T-cell (primary cell): ENCODE measurements at places on chromosomes 12 and 14.

GRCh38 chr14:71399057-71399487 is 491.8 kb downstream of the PCNX1 start:
- DNase-seq = no peak

GRCh38 chr12:48993787-48994186 is 5.4 kb downstream of the DDN start:
- DNase-seq = no peak

DNA sequence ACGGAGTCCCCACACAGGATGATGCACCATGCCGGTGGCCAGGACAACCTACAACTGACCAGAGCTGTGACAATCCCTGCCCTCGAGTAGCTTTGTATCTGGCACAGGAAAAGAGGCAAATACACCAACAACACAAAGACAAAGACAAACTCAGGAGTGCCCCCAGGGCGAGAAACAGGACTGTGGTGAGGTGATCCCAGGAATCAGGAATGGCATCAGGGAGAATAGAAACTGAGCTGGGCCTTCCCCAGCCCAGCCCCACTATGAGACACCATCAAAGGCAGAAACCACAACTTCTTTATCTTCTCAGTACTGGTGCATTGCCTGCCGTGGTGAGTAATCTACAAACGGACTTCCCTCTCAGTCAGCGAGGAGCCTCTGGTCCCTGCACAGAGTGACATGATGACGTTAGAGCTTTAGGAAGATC is 157.7 kb downstream of the TTC7B start:
- no peak for DNase-seq

DNA sequence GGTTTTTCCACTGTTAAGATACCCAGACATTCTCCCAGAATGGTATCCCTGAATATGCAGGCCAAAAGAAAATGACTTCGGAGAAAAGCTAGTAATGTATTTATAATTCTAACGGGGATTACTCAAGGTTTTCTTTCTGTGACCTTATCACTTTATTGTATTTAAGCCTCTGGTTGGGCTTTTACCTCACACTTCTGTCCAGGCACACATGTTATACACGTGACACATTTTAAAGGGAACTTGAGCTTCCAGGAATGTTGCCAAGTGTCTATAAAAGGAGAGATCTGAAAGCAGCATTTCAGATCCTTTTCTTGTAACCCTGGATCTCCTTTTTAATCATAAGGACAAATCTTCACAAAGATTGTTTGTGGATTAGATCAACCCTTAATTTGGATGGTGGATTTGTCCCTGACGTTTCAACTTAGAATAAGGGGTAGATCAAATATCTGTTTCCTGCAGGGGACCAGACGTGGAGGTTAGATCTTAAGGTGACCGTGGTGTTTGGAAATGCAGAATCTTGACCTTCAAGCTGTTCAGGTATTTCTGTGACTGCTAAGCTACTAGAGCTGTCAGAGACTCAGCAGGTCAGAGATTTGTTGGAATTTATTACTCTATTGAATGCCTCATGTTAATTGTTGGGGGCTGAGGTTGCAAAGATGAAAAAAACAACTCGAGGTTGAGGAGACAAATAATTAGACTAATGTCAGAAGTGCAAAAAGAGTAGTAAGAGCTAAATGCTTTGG is 1.5 kb downstream of the CIPC start:
- DNase-seq = no peak

GRCh38 chr12:48016373-48017020 is 12.2 kb upstream of the COL2A1 start:
- no peak for DNase-seq

DNA sequence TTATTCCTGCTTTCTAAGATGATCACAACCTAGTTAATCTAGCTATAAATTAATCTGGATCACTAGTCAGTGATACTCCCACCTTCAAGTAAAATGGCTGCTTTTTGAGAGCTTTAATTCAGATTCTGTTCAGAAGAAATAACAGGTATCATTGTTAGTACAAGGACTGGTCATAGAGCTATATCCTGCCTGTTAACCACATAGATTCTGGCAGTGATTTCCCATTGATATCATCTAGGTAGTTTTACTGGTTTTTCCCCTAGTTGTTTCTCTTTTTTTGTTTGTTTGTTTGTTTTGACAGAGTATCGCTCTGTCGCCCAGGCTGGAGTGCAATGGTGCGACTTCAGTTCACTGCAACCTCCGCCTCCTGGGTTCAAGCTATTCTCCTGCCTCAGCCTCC is 39.0 kb upstream of the HIF1A start:
- DNase-seq = no peak

DNA sequence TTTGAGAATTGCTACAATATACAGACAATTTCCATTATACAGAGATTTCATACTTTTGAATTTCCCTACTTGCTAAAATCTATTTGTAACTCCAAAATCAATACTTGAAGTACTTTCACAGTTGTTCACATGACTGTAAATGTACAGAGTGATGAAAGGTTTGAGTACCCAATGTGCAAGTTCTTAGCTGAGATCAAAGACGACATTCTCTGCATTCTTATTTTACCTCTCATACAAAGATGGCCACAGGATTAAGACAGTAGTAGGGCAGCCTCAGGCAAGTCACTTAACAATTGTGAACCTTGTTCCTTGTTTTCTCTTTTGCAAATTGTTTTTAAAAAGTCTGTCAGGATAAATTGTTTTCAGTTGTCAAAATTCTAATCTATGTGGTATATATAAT is 255.9 kb upstream of the KITLG start:
- no peak for DNase-seq

GRCh38 chr14:101844751-101845150 is 83.2 kb downstream of the PPP2R5C start:
- no peak for DNase-seq

- DNase-seq = no peak
These were observed 9.6 kb upstream of the PTPRB start for GRCh38 chr12:70646850-70647249.

DNA sequence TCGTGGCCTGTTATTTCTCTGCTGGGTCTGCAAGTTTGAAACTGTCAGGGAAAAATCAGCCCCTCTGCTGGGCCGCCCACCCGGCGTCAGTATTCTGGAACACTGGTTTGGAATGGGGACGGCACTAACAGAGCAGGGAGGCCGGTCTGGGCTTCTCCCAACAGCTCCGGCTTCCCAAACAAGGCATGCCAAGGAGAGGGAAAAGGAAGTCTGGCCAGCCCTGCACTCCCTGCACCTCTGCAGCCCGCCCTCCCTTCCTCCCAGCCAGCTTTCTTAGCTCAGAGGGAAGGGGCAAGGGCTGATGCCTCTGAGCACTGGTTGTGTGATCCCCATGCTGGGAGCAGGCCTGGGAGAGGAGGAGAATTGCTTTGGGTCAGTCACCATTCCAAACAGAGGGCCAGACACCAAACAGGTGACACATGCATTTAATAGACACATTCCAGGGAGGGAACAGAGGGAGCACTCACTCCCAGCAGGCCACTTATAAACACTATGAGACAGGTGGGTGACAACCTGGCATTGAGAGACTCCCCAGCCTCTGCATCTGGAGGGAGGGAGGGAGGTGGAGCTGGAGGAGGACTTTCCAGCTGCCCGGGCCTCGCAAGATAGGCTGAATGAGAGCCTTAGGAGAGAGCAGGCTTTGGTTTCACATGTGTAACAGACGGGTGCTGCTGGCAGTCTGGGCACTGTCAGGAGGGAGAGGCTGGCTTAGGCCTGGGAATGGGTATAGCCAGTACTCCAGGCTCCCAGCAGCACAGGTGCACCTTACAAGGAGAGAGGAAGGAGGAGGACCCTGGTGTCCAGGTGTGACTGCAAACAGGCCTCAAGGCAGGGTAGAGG is 10.3 kb downstream of the KRT75 start:
- DNase-seq = no peak

- no peak for DNase-seq
These were observed 63.7 kb downstream of the BCL11B start for GRCh38 chr14:99208318-99208717.

- DNase-seq = no peak
These were observed 157.6 kb upstream of the PDE3A start for GRCh38 chr12:20210621-20211215.

DNA sequence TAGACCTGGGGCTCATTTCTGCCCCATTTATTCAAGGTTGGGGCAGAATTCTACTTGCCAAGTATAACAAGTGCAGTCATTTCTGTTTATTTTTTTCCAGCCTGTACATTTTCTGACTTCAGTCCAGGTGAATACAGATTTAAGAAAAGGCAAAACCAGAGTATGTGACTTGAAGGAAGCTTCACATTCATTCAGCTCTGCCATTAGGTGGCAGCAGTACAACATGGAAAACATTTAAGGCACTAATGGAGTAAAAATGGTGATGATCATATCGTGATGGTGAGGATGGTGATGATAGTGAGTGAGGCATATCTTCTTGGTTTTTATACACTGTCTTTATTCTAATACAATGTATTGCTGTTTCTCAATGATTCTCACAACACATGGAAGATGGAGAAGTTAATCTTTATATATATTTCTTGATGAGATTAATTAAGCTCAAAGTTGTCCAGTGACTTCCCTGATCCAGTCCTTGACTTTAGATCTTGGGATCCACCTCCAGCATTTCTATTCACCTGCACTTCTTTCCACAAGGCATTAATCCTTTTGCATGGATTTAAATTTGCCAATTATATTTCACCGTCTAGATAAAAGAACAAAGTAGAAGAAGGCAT is 176.7 kb upstream of the SEL1L start:
- no peak for DNase-seq

DNA sequence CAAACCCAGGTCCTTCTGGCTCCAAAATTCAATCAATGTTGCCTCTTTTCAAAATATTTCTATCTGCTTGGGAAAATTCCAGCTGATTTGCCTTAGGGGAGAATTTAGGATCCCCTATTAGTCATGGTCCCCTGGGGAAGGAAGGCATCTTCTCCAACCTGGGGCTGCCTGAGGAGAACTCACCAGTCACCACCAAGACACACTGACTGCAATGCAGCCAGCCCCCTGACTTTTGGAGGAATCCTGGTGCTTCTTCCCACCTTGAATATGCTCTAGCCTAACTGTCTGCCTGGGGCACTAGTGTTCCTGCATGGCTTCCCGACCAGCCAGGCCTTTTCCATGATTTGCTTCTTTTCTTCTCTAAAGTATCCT is 71.8 kb upstream of the BCL2L14 start:
- no peak for DNase-seq

DNA sequence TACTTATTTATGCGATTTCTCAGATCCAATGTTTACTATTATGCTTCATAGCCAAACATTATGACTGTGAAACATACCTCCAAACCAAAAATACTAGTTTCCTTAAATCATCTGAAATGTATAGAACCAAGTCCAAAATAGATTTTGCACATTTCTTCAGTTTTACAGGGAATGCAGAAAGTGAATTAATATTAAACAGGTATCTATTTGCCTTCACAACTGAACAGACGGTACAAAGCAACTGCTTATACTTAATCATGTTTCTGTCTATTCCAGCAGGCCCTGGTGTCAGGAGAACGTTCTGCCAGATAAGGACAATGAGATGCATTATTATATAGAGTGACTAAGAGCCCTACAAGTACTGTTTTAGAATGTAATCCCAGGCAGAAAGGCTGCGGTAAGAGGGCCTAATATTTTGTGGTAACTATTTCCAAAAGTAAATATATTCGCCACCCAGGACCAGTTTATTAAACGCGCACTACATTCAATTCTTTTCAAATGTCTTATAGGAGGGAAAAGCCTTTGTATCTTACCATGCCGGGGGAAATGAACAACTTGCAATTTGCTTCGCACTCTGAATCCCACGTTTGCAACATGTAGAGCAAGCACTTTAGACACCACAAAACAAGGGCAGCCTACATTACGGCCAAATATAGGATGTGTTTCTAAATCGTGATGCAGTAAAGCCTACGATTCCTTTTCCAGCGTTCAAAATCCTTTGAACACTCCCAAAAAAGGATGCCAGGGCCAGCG is 1.5 kb downstream of the CORO1C start:
- DNase-seq = no peak

GRCh38 chr12:54197431-54197909 is 8.7 kb upstream of the SMUG1 start:
- DNase-seq = no peak

- no peak for DNase-seq
These were observed 65.0 kb downstream of the NUMB start for GRCh38 chr14:73393375-73393774.

GRCh38 chr14:22174412-22175277 is 414.4 kb downstream of the DAD1 start:
- no peak for DNase-seq

DNA sequence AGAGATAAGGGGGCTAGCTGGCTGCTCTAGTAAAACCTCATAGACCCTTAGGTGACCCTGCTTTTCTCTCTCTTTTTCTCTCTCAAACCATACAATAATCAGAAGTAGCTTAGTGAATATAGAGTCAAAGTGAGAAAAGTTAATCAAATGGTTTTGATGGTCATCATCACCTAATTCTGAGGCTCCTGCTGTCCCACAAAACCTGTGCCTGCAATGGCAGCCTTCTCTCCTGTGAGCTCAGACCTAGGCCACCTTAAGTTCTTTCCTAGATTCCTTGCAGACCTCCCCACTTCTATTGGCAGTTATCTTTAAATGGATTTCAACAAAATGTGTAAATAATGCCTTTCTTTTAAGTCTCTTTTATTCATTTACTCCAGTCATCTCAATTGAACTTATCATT is 1.5 kb upstream of the RPAP3 start:
- DNase-seq = no peak

DNA sequence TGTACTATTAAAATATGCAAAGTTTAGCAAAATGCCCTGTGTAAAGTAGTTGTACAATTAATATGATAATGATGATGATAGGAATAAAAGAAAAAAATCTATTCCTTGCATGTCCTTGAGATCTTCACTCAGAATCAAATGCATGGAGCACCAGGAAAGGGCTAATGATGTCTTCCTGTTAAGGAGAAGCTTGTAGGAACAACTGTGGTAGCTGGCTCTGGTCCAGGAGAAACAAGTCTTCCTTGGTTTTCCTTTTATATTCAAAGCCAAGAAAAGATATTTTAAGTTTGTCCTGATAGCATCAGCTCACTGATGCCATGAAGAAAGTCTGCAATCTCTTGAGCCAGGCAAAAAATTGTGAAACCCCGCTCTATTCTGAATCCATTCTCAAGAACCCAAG is 138.9 kb downstream of the PIK3C2G start:
- DNase-seq = no peak

DNA sequence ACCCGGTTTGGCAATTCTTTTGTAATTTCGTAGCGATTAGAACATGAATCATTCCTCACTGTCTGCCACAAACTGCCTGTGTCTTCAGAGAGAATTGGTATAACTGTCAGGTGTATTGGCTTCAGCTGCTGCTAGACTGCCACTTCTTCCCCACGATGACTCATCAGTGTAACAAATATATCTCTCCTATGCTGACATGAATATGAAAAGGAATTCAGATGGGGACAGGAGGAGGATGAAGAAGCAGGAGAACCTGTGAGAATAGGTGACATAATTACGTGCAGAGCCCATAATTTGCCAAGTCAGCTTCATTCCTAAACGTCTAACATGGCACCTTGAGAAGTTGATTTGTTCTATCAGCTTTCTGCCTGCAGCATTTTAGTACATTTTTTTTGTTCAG is 64.9 kb downstream of the FRMD6 start:
- DNase-seq = no peak
